Pons (tissue), 1 donor: ENCODE measurements at places on chromosomes 5 and 9.

DNA sequence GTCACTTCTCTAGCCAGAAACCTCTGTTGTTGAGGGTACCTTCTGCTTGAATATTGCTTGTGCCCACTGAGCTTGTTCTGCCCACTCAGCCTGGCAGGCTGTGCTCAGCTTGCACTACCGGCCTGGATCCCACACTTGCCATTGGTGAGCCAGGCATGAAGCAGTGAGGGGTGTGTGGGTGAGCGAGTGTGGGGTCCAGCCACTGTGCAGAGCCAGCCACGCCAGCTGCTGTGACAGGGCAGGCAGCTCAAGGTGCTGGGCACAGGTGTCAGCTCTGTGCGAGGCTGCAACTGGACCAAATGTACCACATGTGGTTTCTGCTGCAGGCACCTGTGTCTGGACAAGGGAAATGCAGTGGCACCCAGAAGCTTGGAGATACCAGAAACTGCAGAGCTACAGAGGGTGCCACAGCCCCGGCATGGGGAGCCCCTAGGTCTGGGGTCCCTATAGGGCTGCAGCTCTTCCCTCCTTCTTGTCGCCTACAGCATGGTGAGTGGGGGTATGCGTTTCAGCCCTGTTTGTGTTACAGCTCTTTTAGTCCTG is 305.1 kb upstream of the RIOK2 start:
- no peak for DNase-seq

GRCh38 chr5:160278343-160278742 is 34.0 kb downstream of the CCNJL start:
- DNase-seq = no peak

DNA sequence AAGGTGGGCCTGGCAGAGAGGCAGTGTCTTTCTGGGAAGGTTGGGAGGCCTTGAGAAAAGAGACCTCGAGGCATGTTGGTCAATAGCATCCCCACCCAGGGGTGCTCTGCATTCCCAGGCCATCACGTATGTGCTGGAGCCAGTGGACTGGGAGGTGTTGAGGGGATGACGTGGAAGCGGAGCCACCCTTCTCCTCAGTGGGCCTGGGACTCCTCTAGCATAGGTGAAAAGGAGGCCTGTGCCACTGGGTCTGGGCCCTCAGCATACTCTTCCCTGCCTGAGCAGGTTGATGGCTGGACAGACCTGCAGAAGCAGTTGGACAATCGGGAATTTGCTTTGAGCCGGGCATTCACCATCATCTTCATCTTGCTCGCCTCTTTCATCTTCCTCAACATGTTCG is 25.5 kb downstream of the PITX1 start:
- DNase-seq = no peak

DNA sequence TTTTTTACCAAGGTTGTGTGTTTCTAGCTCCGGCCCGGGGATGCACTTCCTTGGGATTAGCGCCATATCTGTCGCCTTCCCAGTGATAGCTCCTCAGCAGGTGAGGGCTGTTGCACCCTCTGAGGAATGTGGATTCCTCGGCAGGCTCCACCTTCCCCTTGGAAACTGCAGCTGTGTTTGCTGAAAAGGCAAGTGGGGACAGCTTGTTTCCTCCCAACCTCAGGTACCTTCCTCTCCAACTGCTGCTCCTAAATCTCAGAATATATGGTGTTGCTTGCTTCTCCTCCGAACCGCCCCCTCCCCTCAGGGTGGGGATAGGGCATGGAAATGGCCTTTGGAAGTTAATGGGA is 1.3 kb downstream of the SLC1A1 start:
- no peak for DNase-seq
